Astrocyte of the spinal cord (primary cell): ENCODE measurements at places on chromosomes 2 and 18.

- peak; percentile 22 for DNase-seq
Observed at GRCh38 chr2:151379169-151379568, 21.8 kb downstream of the TNFAIP6 start.

- DNase-seq: no peak
Observed at GRCh38 chr2:25521126-25521525, 152.3 kb downstream of the DTNB start.

GRCh38 chr2:206585335-206585734, 57.0 kb upstream of the FAM237A start:
- peak; percentile 27 for DNase-seq

DNA sequence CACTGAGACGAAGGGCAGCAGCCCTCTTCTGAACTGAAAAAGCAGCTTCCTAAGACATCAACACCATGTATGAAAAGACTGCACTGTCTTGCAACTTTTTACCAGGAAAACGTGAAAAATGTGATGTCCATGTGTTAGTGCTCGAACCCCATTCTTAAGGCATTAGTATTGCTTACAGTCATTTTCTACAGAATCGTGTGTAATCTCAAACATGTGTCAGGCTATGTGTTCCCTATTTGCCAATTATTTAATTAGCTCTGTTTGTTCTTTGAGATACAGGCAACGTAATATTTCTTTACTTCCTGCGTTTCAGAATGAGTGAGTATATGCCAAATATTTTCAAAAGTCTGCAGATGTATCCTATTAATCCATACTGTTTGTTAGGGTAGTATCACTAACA, 307.7 kb upstream of the CCDC68 start:
- no peak for DNase-seq

GRCh38 chr2:96898641-96899412, 28.9 kb upstream of the SEMA4C start:
- DNase-seq: no peak

DNA sequence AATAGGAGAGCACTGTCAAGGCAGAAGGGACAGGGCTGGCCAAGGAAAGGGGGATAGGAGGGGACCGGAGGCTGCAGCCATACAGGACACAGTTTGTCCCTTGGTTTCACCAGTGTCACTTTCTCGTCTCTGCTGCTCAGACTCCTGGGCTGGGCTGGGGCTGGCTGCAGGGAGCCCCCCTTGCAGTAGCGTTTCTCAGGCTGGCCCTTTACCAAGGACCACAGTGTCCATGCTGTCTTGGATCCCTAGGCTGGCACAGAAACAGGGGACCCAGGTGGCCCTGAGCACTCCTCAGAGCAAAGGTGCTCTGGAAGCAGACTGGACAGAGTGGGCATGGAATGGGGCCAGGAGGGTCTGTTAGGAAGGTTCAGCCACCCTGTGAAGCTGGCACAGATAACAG, 34.8 kb downstream of the ATOH8 start:
- no peak for DNase-seq

- no peak for DNase-seq
Observed at GRCh38 chr2:124187948-124188347, 162.9 kb downstream of the CNTNAP5 start.

DNA sequence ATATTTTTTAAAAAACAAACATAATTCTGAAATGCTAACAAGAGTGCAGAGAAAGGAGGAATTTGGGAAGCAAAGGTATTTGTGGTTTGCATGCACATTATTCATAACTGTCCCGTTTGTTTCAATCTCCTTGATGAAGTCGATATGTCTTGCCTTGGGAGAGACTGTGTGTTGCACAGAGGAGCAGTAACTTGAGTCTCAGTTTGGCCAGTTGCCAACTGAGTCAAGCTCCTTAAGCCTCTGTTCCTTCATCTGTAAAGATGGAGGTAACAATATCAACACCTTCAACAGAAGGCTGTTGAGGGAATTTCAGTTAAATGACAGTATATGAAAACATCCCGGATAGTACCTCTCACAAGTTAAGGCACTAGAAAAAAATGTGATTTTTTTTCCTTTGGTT, 226.2 kb downstream of the ASXL3 start:
- DNase-seq: peak; percentile 65

- DNase-seq: no peak
Observed at GRCh38 chr2:176566961-176567360, 297.7 kb downstream of the MTX2 start.

DNA sequence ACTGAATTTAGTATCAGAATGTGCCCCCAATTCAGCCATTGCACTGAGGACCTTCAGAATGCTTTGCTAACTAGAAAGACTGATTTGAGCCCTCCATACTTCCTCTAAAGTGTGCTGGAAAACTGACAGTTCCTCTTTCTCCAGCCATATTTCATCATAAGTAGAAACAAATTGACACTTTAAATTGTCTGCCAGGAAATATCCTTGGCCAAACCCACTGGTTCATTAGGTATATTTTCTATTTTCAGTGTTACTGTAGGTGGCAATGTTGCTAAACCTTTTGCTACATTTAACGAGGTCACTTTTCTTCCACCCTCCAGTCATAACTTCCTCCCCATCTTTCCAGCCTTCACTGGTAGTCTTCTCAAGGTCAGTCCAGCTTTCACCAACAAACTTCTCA, 21.5 kb downstream of the SP5 start:
- DNase-seq: no peak

DNA sequence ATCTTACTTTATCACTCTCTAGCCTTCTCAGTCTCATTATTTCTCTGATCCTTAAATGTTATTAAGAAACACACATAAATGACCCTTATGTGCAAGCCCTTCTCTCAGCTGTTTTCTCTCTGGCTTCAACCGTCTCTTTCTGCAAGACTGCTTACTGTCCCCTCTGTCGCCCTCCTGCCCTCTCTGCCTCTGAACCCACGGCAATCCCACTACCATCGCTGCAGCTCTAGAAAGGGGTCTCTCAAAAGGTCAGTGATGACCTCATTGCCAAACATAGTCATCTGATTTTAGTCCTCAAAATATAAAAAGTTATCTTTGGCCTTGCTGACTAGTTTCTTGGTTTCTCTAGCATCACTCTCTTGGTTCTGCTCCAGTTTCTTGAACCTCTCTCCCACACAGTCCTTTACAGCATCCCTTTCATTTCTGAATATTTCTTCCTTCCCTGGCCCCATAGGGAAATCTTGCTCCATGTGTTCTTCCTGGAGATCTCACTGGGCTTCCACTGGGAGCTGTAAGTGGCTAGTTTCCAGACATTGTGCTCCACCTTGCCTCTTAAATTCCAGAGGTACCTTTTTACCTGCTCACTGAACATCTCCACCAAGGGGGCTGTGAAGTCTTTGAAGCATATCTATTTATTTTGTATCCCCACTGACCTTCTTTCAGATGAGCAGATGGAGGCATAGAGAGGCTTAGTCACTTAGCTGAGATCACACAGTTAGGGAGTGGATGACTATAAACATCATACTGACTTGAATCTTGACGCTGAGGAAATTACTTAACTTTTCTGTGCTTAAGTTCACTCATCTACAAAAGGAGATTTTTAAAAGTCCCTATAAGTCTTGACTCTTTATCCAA, 96.2 kb downstream of the PDE1A start:
- no peak for DNase-seq

- DNase-seq: no peak
Observed at GRCh38 chr18:28123401-28124030, 53.4 kb downstream of the CDH2 start.

DNA sequence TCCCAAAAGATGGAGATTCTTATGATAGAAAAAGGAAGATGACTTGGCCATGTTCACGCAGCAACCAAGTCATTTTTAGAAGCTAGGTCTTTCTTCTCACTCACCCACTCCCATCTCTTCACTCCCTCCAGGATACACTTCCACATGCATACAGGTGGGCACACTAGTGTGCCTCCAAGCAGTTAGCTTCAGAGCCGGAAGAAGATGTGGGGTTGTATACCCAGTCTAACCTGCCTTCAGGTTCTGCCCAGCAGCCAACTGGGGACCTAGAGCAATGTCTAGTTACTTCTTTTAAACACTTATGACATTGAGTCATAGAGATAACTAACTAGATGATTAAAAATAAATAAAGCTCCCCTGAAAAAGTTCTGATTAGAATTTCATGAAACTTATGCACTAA, 21.8 kb upstream of the TANK start:
- no peak for DNase-seq

GRCh38 chr2:212922701-212923100, 228.7 kb downstream of the IKZF2 start:
- DNase-seq: no peak

- DNase-seq: peak; percentile 79
Observed at GRCh38 chr2:27954221-27954673, 63.7 kb downstream of the BABAM2 start.

- no peak for DNase-seq
Observed at GRCh38 chr2:239496700-239497099, 95.9 kb upstream of the HDAC4 start.

DNA sequence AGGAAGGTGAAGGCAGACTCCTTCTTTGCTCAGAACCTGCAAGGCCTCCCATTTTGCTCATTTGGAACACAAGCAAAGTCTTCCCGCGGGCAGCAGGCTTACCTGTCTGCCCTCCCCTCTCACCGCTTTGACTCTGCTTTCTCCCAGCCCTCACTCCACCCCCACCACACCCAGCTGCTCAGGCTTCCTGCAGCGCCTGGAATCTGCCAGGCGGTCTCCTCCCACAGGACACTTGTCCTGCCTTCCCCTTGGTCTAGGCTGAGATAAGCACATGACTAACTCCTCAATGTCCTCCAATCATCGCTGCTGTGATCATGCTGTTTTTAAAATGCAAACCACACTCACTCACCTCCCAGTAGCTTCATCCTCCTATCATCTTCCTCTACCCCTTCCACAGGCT, 430.0 kb downstream of the ZNF516 start:
- DNase-seq: no peak

- no peak for DNase-seq
Observed at GRCh38 chr2:25204190-25204838, 35.9 kb upstream of the POMC start.

- DNase-seq: no peak
Observed at GRCh38 chr18:48949050-48949605, 1.6 kb downstream of the SMAD7 start.

- peak; percentile 44 for DNase-seq
Observed at GRCh38 chr2:60530660-60531281, 22.7 kb downstream of the BCL11A start.

DNA sequence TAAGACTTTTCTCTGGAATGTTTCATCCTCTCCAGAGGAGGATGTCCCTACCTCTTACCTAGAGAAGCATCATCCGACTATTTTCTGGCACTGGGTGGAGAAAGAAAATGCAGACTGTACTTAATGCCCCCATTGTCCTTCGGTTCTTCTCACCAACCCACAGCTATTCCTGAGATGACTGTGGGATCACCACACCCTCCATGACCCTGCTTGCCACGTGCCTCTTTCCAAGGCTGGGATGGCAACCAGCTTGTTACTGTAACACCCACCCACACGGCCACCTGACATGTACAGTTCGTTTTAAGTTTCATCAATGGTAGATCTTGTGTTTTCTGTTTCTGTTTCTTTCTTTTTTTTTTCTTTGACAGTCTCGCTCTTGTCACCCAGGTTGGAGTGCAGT, 365.2 kb downstream of the FBXO15 start:
- DNase-seq: no peak

DNA sequence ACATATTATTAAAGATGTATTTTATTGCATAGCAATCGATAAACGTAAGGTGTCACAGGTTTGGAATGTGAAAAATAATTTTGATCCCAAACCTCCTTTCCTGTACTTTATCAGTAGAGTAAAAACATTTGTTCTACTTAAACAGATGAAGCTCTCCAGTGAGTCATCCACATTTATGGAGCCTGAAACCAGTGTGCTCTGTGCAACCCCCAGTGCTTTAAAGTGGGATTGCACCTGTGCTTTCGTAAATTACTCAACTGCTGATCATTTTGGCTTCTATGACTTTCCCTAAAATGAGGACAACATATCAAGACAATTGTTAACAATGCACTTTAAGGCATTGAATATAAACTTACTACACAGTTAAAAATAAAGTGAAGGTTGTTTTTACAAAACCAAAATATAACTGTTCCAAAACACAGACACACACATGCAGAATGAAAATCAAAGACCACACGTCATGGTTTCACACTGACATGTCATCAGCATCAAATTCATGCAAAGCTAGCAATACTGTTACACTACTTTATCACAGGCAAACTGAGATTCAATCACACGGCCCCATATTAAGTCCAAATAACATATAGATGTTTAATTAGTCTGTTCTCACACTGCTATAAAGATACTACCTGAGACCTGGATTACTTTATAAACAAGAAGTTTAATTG, 9.7 kb downstream of the TMEM18 start:
- DNase-seq: peak; percentile 75

DNA sequence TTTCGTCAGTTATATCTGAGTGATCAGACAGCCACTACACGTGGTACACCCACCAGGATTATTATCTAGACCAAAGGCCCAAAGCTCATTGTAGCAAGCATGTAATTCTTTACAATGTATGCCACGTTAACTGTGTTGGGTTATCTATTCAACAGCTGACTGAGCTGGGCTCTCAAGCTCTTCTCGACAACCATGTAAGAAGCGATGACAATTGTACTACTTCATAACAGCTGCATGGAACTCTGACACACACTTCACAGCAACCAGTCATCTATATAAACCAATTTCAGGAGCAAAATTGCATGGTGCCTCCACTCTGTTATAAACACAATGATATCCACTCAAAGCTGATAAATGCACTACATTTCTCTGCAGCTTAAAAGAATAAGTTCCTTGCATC, 701.8 kb downstream of the NR4A2 start:
- DNase-seq: no peak

DNA sequence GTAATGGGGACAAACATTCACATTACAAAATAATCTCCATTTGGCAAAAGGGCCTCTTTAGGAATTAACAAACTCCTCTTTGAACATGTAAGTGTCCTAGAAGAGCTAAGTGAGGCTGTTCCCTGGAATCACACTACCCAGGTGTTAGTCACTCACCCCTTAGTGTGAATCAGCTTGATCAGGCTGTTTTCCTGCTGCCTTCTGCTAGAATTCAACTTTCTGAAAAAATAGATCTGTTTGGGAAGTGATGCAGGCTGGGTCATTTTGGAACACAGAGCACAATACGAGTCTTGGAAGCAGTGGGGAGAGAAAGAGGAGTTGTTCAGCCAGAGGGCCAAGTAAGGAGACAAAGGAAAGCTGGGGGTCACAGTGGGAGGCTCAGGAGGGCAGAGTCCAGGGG, 40.0 kb downstream of the TTC32 start:
- DNase-seq: peak; percentile 25

DNA sequence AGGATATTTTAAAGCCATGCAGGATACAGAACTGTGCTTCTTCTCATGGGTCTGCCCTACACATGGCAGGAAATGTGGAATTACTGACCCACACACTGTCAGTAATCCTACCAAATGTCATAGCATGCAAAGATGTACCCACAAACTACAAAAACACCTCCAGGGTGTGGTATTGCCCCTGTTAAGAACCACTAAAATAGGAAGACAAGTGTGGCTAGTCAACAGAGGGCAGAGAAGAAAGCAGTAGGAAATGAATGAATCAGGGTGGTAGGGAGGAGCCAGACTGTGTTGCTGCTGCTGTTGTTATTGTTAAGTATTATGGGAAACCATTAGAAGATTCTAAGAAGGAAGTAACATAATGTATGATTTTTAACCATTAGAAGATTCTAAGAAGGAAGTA, 556.7 kb upstream of the ACVR2A start:
- DNase-seq: no peak

GRCh38 chr18:35334212-35334611, 10.0 kb downstream of the ZNF24 start:
- no peak for DNase-seq
